Activated CD4-positive, alpha-beta T cell treated with anti-CD3 and anti-CD28 coated beads, Interleukin-10, Interleukin-2, amounts not matched to agents 100 ng/mL and 50 ng/mL, durations not matched to agents 16 hours and 8 hours (primary cell): ENCODE measurements at places on chromosomes 2 and 18.

DNA sequence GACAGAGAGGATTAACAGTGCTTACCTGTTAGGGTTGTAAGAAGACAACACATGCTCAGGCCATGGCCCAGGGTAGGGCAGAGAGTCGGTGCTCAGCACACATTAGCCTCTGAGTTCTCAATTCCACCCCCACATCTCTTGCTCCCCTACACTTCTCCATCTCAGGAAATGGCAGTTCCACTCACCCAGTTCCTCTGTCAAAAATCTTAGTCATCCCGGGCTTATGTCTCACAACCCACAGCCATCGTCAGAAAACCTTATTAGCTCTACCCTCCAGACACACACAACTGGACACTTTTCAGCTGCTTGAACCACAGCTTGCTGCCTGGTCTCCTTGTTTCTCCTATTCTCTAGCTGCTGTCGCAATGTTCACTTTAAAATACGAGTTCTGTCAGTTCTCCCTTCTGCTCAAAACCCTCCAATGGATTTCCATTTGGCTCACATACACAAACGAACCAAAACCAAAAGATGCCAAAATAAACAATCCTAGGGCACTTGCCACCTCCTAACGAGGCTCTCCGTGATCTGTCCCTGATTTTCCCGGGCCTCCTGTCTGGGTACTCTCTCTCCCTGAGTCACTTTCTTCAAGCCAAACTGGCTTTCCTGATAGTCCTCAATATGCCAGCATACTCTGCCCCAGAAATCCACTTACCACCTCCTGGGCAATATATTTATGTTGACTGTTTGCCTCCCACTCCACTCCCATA lies 89.7 kb downstream of the KCTD1 start:
- DNase-seq, result peak; percentile 57

DNA sequence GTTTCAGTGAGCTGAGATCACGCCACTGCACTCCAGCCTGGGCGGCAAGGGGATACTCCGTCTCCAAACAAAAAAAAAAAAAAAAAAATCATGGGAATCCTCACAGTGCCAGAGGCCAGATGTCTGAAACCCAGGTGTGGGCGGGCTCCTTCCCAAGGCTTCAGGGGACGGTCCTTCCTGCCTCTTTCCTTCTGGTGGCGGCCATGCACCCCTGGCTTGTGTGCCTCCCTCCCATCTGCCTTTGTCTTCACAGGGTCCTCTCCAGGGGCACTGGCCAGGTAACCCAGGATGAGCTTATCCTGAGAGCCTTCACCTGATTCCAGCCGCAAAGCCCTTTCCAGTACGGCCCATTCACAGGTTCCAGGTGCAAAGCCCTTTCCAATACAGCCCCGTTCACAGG lies 40.9 kb upstream of the GPC1 start:
- no peak for DNase-seq

GRCh38 chr18:55244546-55244945 lies 285.3 kb upstream of the CCDC68 start:
- no peak for DNase-seq

- DNase-seq, result no peak
Observed at GRCh38 chr18:49212819-49213218, 247.6 kb downstream of the DYM start.

DNA sequence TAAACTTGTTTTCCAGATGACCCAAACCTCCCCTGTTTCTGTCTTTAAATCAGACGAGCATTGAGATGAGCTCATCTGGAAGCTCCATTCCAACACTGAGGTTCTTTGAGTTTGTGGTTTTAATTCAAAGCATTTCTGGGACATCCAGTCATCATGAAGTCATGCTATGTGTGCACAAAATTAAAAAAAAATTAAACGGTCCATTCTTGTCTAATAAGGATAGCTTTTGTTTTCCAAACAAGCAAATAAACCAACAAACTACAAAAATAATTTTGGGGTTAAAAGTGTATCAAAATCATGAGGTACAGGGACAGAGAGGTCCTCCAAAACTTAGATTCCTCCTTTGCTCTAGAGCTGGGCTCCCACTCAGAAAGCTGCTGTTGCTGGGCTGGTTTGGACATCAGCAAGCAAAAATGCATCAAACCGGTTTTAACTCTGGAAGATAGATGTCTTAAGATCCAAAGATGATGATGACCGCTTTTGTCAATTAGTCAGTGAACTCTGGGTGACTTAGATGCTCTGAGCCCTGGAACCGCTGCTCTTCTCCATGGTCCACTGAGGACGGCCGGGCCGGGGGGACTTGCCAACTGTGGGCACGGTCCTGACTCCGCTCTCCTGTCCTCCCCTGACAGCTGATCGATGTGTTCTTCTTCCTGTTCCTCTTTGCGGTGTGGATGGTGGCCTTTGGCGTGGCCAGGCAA lies 65.4 kb downstream of the TRPM8 start:
- DNase-seq, result no peak

DNA sequence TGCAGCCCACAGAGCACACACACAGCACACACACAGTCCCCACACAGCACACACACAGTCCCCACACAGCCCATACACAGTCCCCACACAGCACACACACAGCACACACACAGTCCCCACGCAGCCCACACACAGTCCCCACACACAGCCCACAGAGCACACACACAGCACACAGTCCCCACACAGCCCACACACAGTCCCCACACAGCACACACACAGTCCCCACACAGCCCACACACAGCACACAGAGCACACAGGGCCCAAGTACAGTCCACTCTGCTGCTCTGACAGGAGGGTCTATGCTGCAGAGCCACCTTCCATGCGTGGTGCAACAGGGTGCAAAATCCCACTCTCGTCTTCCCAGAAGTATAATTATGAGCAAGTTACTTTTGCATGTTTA lies 240.5 kb upstream of the SALL3 start:
- DNase-seq, result no peak

GRCh38 chr18:68942230-68942629 lies 144.3 kb downstream of the CCDC102B start:
- no peak for DNase-seq

DNA sequence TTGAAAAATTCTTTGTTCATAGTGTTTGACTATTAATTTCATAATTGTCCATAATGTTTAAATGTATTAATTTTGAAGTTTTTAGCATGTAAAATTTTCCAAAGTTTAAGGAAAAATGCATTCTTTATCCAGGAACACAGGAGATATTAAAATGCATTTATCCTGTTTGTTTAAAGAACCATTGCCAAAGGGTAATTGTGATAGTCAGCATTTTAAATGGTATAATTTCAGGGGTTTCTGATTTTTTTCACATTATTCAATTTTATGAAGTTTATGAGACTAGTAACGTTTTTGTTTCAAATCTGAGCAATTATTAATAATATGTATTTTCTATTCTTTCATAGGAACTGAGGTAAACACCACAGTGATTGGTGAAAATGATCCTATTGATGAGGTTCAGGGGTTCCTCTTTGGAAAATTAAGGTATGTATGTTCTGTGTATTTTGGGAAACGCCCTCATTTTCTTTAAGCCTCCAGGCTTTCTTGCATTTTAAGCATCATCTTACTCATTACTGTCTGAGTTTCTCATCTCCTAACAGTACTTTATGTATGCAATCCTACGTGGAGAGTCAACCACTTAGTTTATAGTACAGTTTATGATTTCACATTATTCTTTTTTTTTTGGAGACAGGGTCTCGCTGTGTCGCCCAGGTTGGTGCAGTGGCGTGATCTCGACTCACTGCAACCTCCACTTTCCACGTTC lies 25.1 kb downstream of the UGGT1 start:
- no peak for DNase-seq

DNA sequence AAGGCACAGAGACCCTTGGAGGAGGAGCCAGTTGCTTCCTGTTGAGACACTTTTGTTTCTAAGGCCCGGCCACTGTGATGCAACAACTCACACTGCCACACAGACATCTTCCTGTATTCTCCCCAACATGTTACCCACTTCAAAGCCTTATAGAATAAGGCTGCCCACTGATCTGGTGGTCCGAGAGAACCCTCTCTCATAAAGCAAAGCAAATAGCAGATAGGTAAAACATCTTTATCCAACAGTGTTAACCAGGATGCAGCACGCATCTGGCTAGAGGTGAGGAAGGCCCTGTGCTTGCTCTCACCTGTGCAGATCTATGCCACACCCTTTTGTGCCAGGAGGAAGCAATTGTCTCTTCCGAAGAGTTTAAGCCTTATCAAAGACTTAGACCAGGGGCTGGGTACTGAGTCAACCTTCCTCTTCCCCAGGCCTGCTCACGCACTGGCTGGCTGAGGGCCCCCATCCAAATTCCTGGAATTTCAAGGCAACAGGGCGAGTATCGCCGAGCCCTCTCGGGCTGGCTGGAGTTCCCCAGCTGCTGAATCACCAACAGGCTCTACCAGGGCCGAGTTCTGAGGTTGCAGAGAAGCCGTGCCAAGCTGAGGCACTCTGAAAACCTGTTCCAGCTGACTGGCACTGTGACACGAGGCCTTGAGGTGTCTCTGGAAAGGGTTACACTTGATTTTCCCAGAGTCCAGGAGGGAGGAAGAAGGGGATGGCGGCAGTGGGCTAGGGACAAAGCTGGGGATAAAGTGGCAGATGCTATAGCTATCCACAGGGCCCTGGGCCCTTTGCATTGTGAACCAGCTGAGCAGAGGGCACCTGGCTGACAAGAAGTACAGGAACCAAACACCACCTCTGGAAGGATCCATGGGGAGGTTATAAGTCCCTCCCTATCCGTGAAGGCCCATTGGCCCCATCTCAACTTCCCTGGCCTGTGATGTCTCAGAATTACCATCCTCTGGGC lies 29.3 kb downstream of the TGFA start:
- DNase-seq, result peak; percentile 29

GRCh38 chr2:126936219-126936723 lies 37.6 kb downstream of the TEX51 start:
- DNase-seq, result no peak

DNA sequence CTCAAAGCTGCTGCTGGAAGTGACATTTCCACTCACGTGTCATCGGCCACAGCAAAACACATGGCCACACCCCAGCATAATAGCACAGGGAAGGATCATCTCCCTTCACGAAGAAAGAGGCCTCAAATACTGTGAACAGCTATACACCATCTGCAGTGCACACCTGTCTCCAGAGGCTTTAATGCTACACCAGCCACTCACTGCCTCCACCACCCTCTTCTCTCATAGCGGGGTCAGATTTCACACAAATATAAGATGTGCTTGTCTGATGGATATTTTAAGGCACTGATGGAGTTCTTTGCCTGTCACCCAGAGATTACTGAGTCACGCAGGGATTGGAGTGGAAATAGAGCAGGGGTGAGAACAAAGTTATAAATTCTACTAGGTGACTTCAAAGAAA lies 374.0 kb downstream of the ZNF516 start:
- no peak for DNase-seq

GRCh38 chr2:42010743-42011298 lies 37.0 kb upstream of the PKDCC start:
- DNase-seq, result no peak

DNA sequence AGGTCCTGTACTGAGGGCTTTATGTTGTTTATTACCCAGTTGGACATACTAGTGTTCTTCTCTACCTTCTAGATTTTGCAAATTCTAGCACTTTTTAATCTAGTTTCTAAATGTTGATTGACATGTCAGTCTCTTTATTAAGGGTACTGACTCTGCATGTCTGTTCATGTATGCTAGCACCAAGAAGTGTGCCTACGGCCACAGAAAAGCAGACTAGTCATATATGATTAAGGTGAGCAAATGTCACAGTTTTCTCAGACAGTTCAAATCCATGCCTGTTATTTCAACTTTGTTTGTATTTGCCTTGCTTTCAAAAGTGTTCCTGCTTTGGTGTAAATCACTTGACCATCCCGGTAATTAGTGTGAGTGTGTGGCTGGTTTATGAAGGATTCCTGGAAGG lies 145.0 kb upstream of the DSEL start:
- DNase-seq, result no peak
